ENCODE measurements at places on chromosomes 7 and 10.

DNA sequence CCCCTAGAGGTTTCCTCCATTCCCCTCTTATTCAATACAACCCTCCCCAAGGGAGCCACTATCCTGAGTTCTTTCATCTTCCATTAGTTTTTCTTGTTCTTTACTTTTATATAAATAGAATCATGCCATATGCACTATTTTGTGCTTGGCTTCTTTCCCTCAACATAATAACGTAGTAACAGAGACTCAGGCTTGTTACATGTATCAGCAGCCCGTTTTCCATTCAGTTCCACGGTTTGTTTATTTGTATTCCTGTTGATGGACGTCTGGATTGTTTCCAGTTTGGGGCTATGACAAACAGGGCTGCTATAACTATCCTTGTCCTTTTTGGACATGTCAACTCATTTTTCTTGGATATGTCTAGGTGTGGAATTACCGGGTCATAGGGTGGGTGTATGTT lies 264.4 kb upstream of the MKI67 start:
- DNase-seq, result no peak

- DNase-seq, result no peak
These were observed 11.6 kb downstream of the PAPSS2 start for GRCh38 chr10:87671139-87671815.

- no peak for DNase-seq
These were observed 3.0 kb upstream of the TSPAN14 start for GRCh38 chr10:80451132-80451531.

GRCh38 chr7:113431406-113431805 lies 313.1 kb upstream of the SMIM30 start:
- DNase-seq, result no peak

- DNase-seq, result no peak
These were observed 19.1 kb upstream of the MTPAP start for GRCh38 chr10:30368065-30368718.

DNA sequence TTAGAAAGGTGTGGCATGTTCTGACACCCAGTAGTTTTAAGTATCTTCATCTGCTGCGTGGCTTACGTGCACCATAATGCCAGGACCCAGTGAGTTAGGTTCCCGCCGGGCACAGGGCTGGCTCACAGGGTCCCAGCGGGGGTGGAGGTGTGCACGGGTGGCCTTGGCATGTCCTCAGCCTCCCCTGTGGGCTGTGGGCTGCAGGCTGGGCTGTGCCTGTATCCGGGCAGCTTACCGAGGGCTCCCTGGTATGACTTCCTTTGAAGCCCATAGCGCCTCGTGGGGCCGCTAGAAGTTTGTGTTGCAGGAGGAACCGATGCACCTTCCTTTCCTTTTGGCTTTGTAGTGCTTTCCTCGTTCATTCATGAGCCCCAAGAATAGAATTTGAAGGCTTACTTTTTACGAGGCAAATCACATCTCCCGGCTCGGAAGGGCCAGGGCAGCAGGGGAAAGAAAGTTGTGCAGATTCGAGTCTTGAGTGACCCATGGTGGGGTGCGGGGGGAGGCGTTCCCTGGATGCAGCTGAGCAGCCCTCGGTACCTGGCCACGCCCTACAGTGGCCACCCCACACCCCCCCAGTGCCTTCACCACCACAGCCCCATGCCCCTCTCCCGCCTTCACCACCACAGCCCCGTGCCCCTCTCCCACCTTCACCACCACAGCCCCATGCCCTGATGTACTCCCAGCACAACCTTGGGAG lies 113.2 kb downstream of the WDR37 start:
- DNase-seq, result no peak

DNA sequence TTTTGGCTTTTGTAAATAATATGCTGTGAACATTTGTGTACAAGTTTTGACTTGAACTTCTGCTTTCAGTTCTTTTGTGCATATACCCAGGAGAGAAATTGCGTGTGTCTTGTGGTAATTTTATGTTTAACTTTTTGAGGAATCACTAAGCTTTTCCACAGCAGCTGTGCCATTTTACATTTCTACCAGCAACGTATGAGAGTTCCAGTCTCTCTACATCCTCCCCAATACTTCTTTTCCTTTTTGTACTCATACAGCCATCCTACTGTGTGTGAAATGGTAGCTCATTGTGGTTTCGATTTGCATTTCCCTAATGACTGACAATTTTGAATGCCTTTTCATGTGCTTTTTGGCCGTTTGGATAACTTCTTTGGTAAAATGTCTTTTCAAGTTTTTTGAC lies 66.3 kb upstream of the INHBA start:
- DNase-seq, result no peak

DNA sequence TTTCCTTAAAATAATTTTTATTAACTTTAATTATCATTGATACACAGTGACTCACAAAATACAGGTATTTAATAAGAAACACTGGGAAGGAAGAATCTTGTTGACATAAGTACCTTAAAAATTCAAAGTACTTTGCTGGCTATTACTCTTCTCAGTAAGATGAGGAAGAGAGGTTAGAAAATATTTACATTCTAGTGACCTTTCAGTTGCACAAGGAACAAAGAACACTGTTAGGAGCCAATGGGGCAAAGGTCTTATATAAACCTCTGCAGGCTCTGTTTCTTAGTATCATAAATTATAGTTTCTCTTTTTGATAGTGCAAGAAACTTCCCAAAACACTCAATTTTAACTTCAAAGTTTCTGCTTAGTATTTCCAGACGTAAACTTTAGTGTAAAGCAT lies 4.8 kb upstream of the TAX1BP1 start:
- no peak for DNase-seq

DNA sequence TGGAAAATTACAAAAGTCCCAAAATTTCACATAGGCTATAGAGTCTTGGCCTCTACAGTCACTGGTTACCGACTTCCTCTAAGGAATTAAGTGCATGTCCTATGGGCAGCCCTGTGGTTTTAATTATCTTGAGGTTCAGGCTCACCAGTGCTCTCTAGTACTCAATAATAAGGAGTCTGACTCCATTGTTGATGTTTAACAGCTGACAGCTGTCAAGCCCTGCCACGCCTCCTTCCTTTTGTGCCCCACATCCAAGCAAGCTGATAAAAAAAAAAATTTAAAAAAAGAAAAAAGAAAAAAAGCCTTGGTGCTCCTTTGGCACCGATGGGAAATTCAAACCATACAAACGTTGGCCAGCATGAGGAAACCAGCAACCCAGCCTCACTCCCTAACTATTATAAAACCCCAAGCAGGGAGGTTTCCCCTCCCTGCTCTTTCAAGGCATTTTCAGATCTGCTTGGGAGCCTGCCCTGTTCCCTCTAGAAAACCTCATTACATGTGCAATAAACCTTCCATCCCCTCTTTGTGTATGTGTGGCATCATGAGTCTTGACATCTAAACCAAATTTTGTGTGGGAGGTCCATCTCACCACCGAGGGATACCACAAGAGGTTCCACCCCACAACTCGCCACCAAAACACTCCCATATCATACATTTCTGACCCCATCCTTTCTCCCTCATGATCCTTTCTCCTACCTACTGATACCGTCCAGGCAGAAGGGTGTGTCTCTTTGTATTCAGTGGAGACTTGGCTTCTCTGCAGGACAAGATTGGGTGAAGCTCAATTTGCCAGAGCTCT lies 70.9 kb upstream of the CCDC71L start:
- no peak for DNase-seq

GRCh38 chr7:116367171-116367813 lies 132.2 kb upstream of the CAV2 start:
- DNase-seq, result no peak

DNA sequence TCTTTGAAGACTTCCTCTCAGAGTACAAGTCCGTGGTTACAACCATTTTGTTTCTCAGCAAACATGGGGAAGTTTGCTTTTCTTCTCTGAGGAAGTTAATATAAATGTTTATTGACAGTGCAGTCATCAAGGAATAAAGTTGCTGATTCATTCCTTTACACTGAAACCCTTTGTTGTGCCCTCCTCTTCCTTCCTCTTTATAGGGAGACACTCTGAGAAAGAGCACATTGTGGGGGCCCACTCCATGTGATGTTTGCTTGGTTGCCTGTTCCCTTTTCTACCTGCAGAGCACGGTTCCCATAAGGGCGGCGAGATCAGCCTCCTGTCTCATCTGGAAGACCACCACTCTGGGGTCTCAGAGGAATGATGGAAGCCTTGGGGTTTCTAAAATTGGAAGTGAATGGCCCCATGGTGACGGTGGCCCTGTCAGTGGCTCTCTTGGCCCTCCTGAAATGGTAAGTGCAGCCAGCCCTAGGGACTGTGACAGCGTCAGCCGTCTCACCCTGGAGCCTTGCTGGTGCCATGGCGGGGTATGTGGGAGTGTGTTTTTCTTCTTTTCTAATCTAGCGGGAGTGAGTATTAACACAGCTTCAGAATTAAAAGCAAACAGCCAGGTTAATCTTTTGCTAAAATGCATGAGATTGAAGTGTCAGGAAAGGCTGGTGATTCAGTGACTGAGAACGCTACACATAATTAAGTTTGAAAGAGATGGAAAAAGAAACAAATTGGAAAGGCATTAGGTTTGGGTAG lies at the start of gene TBXAS1:
TSS of gene TBXAS1 (plus strand) at position 240 of the 750 bp plus-strand sequence. CDS start at position 367, 127 bp downstream.
- peak; percentile 4 for DNase-seq

DNA sequence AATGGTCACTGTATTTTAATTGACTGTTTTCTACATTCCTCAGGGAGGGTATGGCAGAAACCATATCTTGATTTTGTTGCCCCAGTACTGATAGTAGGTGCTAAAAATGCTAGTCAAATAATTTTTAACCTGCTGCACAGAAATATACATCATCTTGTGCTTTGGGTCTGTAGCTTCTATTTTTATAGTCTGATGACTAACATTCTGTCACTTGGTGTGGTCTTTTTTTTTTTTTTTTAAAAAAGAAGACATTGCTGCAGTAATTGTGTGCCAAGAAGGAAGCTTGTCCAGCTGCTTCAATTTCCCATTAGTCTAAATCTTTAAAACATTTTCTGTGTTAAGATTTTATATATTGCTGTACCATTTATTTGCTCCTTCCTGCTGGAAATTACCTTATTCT lies 83.6 kb downstream of the ICA1 start:
- DNase-seq, result no peak

GRCh38 chr7:143126146-143126545 lies 5.7 kb upstream of the PIP start:
- no peak for DNase-seq

GRCh38 chr10:98957801-98958200 lies 277.9 kb downstream of the HPSE2 start:
- no peak for DNase-seq

GRCh38 chr10:8297107-8297506 lies 242.6 kb downstream of the GATA3 start:
- DNase-seq, result no peak

DNA sequence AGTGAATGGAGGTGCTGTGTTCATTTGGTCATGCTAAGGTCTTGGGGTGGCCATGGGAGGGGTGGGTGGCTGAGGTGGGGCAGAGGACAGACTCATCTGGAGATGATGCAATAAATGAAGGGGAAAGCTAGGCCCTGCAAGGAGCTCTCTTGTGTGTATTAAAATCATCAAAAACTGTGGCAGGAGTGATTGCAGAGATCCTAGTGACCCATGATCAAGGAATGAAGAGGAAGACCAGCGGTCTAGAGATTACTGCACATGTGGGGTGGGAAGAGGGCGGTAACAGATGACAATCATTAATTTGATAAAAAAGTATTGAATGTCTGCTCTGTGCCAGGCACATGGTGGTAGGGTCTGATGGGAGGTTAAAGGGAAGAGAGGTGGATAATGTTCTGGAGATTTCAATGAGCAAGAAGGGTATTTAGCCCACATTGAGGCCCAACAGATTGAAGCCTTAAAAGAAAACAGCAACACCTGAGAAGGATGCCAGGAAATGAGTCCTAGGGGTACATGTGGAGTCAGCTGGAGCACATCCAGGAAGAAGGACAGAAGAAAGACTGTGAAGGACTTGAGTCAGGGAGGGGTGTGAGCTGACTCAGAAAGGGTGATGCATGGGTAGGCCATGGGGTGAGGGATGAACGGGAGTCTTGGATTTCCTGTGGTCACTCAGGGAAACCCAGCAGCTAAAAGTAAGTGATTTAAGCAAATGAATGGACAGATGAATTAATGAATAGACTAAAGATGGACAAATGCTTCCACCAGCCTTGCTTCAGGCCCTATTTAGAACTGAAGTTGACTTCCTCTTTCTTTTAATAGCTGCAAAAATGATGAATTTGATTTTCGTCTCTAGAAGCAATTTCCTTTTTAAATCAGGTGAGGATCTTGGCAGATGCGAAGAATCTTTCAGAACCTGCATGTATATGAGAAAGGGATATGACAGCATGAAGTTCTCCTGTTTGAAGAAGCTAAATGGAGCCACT lies 83.1 kb upstream of the IGFBP3 start:
- no peak for DNase-seq

DNA sequence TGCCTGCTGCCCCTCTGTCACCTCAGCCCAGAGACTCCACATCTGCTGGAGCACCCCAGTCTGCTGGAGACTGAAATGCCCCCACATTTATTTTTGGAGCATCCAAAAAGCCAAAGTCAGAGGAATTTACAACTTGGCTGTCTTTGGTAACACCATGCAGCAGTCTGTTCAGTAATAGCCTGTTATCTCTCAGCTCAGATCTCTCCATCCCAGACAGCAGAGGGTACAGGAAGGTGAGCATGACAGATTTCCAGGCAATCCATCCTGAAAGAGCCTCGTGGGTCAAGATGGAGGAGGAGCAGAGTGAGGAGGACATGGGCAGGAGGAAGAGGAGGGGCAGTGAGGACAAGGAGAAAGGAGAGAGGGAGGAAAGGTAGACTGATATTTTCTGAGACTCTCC lies 55.9 kb downstream of the GRID1 start:
- no peak for DNase-seq

DNA sequence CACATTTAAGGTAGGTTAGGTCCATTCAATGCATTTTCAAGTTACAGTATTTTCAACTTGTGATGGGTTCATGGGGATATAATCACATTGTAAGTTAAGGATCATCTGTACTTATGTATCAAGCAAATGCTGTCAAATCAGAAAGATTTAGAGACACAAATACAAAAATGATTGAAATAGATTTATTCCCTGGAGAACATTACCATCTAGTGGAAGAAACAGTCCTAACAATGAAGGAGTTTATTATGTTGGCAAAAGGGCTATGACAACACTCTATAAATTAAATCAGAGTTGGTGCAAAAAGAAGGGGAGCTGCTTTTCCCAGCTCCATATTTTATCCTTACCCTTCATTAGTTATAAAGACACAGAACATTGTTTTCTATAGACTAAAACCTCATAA lies 69.0 kb downstream of the PRSS58 start:
- no peak for DNase-seq
